ENCODE measurements at places on chromosomes 7 and 10.

- no peak for DNase-seq
Measured at GRCh38 chr7:91127959-91128358, 136.3 kb upstream of the FZD1 start.

DNA sequence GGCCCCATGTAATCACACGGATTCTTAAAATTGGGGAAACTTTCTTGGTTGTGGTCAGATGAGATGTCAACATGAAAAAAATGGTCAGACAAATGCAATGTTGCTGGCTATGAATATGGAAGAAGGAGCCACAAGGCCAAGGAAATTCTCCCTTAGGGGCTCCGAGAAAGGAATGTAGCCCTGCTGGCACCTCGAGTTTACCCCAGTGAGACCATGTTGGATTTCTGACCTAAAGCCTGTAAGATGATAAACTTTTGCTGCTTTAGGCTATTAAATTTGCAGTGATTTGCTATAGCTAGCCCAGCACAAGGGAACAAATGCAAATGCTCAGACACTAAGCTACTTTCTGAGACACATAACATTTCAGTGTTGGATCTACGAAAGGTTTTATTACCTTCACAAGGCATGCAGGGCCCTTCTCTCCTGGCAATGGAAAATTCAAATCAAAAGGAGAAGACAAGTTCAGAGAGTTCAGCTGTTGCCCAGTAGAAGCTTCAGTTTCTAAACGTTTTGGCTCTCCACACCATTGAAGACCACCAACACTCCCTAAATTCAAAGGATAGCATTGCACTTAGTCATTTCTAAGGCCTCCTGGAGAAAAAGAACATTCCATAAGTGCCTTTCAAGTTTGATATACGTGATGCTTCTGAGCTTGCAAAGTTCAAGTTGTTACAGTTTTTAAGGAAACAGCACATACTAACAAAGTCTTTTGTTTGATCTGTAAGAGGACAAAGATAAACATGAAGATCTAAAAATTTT lies 23.4 kb downstream of the MCMBP start:
- DNase-seq: no peak

GRCh38 chr7:34652809-34653208 lies 5.2 kb upstream of the NPSR1 start:
- no peak for DNase-seq

DNA sequence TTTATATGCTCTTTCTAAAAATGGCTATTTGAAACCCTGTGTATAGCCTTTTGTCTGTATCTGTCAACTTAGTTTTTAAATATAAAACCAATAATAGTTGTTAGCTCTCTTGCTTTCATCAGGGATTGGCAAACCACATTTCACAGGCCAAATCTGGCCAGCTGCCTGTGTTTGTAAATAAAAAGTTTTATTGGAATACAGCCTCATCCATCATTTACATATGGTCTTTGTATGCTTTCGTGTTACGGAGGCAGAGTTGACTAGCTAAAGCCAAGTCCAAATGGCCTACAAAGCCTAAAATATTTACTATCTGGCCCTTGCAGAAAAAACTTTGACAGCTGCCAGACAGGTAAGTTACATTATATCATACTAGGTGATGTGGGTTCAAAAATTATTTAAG lies 235.0 kb downstream of the BICC1 start:
- no peak for DNase-seq

GRCh38 chr10:45353186-45353585 lies 20.8 kb upstream of the ALOX5 start:
- DNase-seq: no peak

DNA sequence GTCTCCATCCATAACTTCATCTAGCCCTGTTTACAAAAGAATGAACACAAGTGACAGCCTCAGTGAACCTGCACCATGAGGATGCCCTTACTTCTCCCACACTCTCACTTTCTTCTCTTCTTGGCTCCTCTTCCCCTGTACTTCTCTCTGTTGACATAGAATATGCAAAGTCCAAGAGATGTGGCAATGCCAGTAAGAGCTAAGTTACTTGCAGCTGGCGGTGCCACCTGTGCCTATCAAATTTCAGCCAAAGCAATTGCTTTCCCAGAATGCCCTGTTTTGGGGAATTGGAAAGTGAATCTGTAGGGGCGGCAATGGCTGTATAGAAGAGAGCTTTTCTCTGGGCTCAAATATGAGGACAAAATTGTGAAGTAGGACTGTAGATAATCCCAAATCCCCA lies 557.8 kb downstream of the AUTS2 start:
- DNase-seq: no peak

- DNase-seq: no peak
Measured at GRCh38 chr10:121709675-121710073, 111.4 kb upstream of the FGFR2 start.

- DNase-seq: no peak
Measured at GRCh38 chr10:129800796-129801340, 163.2 kb downstream of the EBF3 start.

GRCh38 chr10:113947184-113948041 lies 93.0 kb downstream of the NHLRC2 start:
- no peak for DNase-seq

DNA sequence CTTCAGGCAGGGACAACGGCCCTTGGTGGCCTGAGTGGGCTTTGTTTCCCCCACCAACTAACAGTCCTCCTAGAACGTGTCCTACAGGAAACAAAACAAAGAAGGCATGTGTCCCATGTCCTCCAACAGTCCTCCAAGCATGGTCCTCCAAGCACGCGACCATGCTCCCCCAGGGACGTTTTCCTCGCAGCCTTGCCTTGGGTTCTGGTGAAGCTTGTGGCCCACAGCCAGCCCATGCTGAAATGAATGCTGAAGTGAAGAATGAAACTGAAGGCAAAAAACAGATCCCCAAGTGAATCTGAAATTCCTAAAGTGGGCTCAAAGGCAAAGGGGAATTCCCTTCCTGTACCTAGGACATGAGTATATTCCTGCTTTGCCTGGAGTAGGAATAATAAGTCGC lies 176.6 kb downstream of the JCAD start:
- no peak for DNase-seq

DNA sequence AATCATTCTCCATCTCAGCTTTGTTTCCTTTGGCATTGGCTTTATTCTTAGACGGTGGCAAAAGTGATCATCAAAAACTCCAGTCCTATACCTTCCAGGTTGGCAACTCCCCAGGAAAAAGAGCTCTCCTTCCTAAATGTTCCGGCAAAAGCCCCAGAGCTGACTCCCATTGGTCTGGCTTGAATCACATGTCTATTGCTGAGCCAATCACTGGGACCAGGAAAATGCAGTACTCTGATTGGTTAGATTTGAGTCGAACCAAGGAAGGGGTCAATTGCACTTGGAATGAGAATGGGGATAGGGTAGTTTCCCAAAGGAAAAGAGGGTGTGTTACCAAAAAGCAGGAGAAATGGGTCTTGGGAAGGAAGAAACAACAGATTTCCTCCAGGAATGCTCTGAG lies 22.3 kb downstream of the LEP start:
- no peak for DNase-seq

DNA sequence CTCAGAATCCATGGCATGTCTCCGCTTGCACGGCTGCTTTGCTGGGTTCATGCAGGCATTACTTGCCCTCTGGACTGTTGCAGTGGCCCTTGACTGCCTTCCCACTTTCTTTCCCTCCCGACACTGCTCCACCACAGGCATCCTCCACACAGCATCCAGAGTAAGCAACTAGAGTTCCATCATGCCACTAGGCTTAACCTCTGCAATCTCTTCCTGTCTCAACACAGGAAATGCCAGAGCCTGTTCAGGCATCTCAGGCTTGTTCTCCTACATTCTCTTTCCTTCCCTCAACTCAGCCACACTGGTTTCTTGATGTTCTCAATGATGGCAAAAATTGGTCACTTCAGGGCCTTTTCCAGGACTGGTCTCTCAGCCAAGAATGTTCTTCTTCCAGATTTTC lies 284.5 kb upstream of the KLF6 start:
- no peak for DNase-seq

DNA sequence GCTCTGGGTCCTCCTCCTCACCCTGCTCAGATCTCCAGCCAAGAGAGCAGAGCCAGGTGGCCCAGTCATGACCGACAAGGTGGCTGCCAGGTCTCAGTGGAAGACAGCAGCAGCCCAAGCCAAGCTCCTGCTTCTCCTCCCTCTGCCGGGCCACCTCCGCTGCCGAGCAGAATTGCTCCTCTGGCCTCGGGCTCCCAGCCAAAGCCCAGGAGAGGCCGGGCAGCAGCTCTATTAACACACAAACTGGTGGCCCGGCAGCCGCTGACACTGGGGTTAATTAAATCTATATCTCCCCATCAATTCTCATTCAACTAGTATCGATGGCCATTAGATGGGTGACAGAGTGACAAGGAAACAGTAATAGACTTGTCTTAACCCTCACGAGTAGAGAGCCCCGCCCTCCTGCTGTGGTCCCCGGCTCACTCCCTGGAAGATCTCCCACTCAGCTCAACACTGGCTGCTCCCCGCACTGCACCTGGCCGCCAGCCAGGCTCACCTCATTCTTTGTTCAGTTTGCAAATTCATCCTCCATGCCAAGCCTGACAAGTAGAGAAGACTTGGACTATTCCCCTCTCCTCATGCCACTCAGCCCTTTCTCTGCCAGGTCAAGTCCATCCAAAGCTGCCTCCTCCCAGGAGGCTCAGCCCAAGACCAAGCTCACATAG lies 74.1 kb upstream of the UNC5B start:
- DNase-seq: no peak

GRCh38 chr7:1255080-1255816 lies 22.6 kb downstream of the UNCX start:
- no peak for DNase-seq

DNA sequence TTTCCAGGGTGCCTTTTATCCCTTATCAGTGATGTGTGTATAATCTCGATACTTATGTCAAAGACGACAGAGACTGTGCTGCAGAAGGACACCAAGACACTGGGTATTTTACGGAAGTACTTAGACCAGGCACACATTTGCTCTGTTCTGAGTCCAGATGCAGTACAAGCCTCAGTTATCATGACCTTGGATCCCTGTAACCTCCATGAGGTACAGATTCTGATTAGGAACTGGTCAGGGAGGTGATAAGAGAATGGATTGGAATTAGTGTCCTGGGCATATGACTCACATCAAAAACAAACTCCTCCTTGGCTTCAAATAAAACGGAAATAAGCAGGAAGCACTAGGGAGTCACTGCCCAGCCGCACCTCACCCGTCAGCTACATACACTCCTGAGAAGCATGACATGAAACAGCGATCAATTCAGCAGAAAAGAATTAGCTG lies 146.5 kb downstream of the SFMBT2 start:
- DNase-seq: no peak

DNA sequence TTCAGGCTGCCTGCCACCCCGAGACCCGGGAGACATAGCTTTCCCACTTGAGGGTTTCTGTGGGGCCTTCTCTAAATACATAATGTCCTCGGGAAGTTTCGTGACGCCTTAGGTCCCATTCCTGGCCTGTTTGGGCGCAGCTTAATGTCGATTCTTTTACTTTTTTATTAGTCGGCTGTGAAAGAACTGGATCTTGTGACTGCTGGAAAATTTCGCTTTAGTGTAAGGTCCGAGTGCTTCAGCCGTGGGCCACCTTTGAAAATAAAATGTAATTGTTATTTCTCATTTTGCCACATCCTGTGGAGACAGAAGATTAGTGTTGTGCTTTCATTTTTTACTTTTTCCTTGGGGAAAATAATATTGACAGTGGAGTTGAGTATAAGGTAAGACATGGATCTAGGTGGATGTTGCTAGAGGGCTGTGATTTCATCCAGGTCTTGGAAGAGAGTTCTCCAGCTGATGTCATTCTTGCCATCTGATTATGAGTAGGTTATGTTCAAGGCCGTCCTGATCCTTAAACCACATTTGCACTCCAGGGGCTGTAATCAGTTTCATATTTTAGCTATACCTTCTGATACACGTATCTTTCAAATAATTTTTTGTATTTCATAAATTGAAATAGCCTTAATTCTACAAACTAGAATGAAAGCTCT lies 830 bp downstream of the RAB18 start:
- DNase-seq: no peak

- DNase-seq: no peak
Measured at GRCh38 chr7:1555046-1555812, 776 bp downstream of the TMEM184A start.

DNA sequence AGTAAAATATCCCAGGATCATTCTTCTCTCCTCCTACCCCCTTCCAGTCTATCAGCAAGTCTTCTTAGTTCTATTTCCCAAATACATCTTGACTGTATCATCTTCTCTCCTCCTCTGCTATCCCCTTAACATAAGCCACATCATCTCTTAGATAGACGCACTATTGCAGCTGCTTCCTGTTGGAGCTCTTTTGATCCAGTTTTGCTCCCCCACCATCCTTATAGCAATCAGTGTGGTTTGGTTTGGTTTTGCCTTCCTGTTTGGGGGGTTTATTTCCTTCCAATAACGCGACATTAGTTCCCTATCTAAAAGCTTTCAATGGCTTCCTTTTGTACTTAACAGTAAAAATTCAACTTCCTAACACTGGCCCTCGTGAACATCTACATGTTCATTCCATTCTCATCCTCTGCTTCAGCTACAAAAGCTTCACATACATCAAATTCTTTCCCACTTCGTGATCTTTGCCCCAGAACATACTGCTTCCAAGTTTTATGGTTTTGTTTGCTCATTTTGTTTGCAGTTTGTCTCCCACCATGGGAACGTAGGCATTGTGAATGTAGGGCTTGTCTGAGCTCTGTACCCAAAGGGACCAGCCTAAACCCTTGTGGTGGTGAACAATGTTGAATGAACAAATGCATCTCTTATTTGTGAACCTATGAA lies 33.7 kb upstream of the PLXDC2 start:
- no peak for DNase-seq

GRCh38 chr7:155093596-155093995 lies 23.5 kb downstream of the HTR5A start:
- no peak for DNase-seq

- DNase-seq: no peak
Measured at GRCh38 chr10:61160253-61160652, 216.3 kb upstream of the RHOBTB1 start.

DNA sequence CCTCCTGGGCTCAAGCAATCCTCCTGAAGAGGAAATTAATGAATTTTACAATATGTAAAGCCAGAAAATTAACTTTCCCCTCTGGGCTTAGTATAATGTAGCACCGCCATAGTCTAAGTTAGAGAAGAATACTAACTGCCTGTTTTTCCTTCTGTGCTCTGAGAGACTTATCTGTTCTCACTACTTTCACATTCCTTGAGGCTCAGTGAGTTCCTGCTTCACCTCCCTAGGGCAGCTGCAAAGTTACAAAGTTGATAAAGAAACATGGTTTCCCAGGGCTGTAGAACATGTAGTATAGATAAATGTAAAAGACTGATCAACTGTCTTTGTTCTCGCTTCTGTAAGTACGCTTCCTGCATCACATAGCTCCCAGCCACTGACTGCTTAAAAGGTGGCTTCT lies 16.0 kb upstream of the OLAH start:
- no peak for DNase-seq

GRCh38 chr7:39084349-39084748 lies 106.6 kb downstream of the POU6F2 start:
- DNase-seq: no peak

DNA sequence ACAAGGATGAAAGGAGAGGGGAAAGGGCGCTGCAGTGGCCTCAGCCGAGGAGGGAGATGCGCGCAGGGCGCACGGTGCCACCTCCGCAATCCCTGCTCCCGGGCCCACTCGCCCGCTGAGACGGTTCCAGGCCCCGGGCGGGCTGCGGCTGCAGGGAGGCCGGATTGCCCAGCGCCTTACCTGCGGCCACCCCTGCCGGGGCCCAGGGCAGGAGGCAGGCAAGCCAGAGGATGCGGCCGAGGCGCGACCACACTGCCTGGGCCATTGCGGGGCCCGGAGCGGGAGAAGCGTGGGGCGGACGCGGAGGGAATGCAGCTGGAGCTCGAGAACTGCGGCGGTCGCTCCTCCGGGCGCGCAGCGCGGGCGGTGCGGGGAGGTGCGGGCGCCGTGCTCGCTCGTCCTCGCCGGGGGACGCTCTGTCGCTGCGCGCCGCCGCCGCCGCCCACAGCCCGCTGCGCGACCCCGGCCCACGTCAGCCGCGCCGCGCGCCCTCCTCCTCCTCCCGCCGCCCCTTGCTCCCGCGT lies at the start of gene TMEM130:
TMEM130 (minus strand) TSS at position 418 of the 524 bp plus-strand sequence; CDS start at position 265, 153 bp downstream.
- no peak for DNase-seq
